ENCODE measurements at places on chromosomes 5 and 9.

DNA sequence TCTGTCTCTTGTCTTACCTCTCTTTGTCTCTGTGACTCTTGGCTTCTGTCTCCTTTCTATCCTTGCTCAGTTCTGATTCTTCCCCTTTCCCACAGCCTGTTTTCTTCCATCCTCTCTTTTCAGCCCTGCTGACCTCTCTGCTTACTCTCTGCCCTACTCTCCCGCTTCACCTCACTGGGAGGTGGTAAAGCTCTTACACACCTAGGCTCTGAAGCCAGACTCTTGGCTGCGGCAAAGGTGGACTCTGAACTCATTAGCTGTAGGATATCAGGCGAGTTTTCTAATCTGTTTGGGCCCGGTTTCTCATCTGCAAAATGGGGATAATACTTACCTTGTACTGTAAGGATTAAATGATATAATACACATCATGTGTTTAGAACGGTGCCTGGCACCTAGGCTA is 11.1 kb downstream of the PCDH1 start:
- no peak overlapping the region for H3K4me3 ChIP-seq
- H3K36me3 ChIP-seq, result no peaks in the 10 kb centered on the region
- no peaks in the 10 kb centered on the region for H3K27me3 ChIP-seq
- peaks cover 5% of the 10 kb centered on the region for H3K4me1 ChIP-seq
- peak; percentile 53 for DNase-seq

GRCh38 chr9:127763918-127764384 is 14.5 kb downstream of the SH2D3C start:
- H3K4me1 ChIP-seq, result peaks cover 12% of the 10 kb centered on the region
- H3K27me3 ChIP-seq, result peaks cover 13% of the 10 kb centered on the region
- H3K36me3 ChIP-seq, result no peaks in the 10 kb centered on the region
- no peak overlapping the region for H3K27ac ChIP-seq

- H3K4me3 ChIP-seq, result no peak overlapping the region
- H3K4me1 ChIP-seq, result peaks cover 4% of the 10 kb centered on the region
- no peaks in the 10 kb centered on the region for H3K27me3 ChIP-seq
- no peak for DNase-seq
- no peaks in the 10 kb centered on the region for H3K36me3 ChIP-seq
- H3K27ac ChIP-seq, result no peak overlapping the region
Observed at GRCh38 chr9:98323831-98324135, 68.3 kb upstream of the TBC1D2 start.

DNA sequence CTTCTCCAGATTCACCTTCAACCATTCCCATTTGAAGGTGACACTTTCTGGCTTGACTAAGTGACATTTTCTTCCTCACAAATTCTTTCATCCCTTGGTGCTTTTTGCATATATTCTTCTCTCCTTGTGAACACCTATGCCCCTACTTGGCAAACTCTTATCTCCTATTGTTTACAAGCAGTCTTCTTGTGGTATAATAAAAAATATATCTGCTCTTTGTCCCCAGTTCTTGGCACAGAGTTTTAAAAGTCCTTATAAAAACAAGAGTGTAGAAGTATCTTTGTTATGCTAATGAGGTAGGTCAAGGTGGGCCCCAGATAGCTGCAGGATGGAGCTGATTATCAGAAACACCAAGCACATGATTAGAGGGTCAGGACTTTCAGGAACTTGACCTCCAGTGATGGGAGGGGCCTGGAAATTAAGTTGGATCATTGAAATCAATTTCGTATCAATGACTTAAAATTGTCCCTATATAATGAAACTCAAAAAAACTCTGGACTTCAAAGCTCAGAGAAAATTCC is 38.0 kb downstream of the TMEM161B start:
- H3K27ac ChIP-seq, result no peak overlapping the region
- H3K4me1 ChIP-seq, result no peaks in the 10 kb centered on the region

DNA sequence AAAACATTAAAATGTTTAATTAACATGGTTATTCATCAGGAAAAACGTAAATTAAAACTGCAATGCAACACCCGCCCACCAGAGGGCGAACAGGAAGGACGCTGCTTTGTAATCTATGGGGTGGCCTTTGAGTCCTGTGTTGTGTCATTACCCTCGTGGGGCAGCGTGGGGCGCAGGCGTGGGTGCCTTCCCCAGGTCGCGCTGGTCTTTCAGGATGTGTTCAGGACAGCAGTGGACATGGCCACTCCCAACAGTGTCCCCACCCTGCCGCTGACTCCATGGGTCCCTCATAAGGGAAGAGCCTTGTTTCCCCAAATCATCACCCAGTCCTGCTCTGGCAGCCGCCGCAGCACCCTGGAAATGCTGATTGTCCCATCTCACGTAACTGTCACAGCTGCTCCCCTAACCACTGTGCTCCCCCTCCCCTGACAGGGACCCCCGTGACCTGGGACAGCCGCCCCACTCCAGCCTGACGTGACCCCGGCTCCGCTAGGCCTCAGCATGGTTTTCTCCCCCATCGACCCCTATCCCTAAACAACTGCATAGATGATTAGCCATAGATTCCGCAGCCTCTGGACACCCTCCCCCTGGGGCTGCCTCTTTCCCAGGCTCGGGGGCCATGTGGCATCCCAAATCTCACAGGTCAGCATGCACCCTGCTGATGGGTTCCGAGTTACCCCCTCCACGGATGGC is 36.4 kb downstream of the GLT6D1 start:
- H3K4me1 ChIP-seq, result no peaks in the 10 kb centered on the region
- H3K36me3 ChIP-seq, result no peaks in the 10 kb centered on the region
- no peaks in the 10 kb centered on the region for H3K27me3 ChIP-seq
- no peak overlapping the region for H3K4me3 ChIP-seq

- H3K4me1 ChIP-seq, result peaks cover 15% of the 10 kb centered on the region
- no peak overlapping the region for H3K4me3 ChIP-seq
- H3K27me3 ChIP-seq, result peaks cover 9% of the 10 kb centered on the region
- H3K36me3 ChIP-seq, result no peaks in the 10 kb centered on the region
- no peak overlapping the region for H3K27ac ChIP-seq
Observed at GRCh38 chr5:168916266-168916665, 337.1 kb upstream of the PANK3 start.

- H3K4me3 ChIP-seq, result no peak overlapping the region
- no peak overlapping the region for H3K27ac ChIP-seq
- DNase-seq, result no peak
- no peaks in the 10 kb centered on the region for H3K27me3 ChIP-seq
Observed at GRCh38 chr9:133088146-133088750, 26.5 kb downstream of the CEL start.

DNA sequence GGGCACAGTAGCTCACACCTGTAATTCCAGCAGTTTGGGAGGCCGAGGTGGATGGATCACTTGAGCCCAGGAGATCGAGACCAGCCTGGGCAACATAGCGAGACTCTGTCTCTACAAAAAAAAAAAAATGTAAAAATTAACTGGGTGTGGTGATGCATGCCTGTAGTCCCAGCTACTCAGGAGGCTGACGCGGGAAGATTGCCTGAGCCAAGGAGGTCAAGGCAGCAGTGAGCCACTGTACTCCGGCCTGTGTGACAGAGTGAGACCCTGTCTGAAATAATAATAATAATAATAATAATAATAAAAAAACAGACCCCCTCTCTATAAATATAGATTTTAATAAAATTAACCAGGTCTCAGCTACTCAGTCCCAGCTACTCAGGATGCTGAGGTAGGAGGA is 179.7 kb downstream of the AOPEP start:
- H3K27ac ChIP-seq, result no peak overlapping the region
- H3K4me1 ChIP-seq, result peaks cover 35% of the 10 kb centered on the region
- no peaks in the 10 kb centered on the region for H3K36me3 ChIP-seq
- DNase-seq, result no peak
- H3K4me3 ChIP-seq, result no peak overlapping the region

DNA sequence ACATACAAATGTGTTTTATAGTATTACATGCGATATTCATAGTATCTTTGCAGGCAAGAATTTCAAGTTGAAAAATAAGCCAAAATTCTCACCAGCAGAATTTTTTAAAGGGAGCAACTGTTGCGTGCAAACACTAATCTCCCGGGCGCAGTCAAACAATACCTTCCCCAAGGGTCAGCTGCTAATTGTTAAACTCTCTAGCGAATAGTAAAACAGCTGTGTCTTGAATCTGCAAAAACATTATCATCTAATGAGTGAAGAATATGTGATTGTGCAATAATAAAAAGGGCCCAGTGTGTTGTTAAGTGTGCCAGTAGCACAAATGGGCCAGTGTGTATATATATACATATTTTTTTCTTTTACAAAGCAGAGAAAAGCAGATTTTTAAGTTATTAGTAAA is 131.4 kb downstream of the CCDC192 start:
- H3K36me3 ChIP-seq, result no peaks in the 10 kb centered on the region
- no peaks in the 10 kb centered on the region for H3K27me3 ChIP-seq
- no peak for DNase-seq
- no peaks in the 10 kb centered on the region for H3K4me1 ChIP-seq
- no peak overlapping the region for H3K27ac ChIP-seq

- no peak overlapping the region for H3K4me3 ChIP-seq
- no peaks in the 10 kb centered on the region for H3K27me3 ChIP-seq
- DNase-seq, result no peak
- no peaks in the 10 kb centered on the region for H3K4me1 ChIP-seq
Observed at GRCh38 chr5:88548136-88548805, 279.6 kb upstream of the TMEM161B start.

- DNase-seq, result no peak
- H3K4me3 ChIP-seq, result no peak overlapping the region
- H3K27ac ChIP-seq, result no peak overlapping the region
- H3K27me3 ChIP-seq, result no peaks in the 10 kb centered on the region
Observed at GRCh38 chr9:37342493-37342892, 80.0 kb upstream of the GRHPR start.

DNA sequence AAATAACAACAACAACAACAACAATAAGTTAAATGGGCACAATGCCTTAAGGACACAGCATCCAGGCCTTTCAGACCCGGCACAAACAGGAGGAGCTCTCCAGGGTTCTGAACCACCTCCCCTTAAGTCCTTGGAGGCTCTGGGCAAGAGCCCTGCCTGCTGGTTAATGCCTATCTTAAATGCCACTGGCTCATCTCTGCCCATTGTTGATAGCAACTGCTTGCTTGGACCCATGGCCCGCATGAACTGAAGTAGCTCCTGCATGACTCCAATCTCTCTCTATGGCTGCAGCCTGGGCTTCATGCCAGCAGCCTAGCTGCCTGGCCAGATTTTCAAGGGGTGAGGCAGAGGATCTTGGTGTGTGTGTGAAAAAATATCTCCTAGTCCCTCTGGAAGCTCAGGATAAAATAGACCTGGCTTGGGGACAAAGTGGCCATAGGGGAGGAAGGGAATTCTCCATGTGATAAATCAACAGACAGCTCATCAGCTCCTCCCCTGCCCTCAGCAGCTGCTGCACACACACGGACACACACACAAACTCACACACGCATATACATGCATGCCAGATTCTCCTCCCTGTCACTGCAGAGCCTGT is 27.4 kb downstream of the FAM219A start:
- peak; percentile 79 for DNase-seq
- no peak overlapping the region for H3K27ac ChIP-seq
- H3K4me3 ChIP-seq, result no peak overlapping the region
- H3K27me3 ChIP-seq, result no peaks in the 10 kb centered on the region
- H3K4me1 ChIP-seq, result no peaks in the 10 kb centered on the region

- no peak for DNase-seq
- no peaks in the 10 kb centered on the region for H3K4me1 ChIP-seq
- H3K27ac ChIP-seq, result no peak overlapping the region
- H3K27me3 ChIP-seq, result no peaks in the 10 kb centered on the region
- H3K36me3 ChIP-seq, result no peaks in the 10 kb centered on the region
Observed at GRCh38 chr9:10282084-10282483, 330.7 kb downstream of the PTPRD start.

- no peaks in the 10 kb centered on the region for H3K36me3 ChIP-seq
- no peak overlapping the region for H3K27ac ChIP-seq
- H3K27me3 ChIP-seq, result no peaks in the 10 kb centered on the region
- H3K4me1 ChIP-seq, result no peaks in the 10 kb centered on the region
- peak; percentile 79 for DNase-seq
Observed at GRCh38 chr9:84697509-84698114, 28.1 kb downstream of the NTRK2 start.
